ENCODE measurements at places on chromosomes 2 and 18.

- DNase-seq = no peak
These were observed 72.1 kb upstream of the ZFP36L2 start for GRCh38 chr2:43298500-43298899.

DNA sequence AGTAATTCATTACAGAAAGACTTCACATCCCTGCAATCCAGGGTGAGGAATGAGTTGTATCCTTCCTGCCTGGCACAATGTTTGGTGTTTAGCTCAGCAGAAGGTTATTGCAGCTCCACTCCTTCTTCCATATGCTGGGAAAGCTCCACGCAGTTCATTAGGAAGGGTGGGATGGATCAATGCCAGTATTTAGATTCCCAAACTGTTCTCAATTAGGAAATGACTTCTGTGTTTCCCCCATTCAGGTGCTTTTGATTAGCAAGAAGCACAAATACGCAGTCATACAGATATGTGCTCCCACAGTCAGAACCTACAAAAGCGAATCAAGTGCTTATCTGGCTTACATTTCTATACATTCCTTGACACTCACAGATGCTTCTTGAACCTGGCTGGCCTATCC is 340.6 kb downstream of the NYAP2 start:
- DNase-seq = no peak

- no peak for DNase-seq
These were observed 572.0 kb upstream of the ZEB2 start for GRCh38 chr2:145091967-145092366.

DNA sequence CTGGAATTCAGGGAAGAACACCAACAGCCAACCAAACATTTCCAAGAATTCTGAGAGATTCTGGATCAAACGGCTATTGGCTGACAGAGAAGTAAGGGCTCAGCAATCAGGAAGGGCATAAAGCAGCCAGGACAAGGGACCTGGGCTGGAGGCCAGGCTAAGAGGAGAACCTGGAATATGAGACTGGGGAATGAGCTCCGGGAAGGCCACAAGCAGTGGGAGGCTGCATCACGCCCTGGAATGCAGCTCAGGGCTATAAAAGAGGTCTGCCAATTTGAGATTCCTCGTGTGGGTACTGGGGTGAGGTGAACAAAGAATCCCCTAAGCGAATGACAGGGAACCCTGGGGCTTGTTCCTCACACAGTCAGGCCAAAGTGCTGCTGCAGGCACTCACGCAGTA is 60.4 kb downstream of the ANO7 start:
- no peak for DNase-seq

DNA sequence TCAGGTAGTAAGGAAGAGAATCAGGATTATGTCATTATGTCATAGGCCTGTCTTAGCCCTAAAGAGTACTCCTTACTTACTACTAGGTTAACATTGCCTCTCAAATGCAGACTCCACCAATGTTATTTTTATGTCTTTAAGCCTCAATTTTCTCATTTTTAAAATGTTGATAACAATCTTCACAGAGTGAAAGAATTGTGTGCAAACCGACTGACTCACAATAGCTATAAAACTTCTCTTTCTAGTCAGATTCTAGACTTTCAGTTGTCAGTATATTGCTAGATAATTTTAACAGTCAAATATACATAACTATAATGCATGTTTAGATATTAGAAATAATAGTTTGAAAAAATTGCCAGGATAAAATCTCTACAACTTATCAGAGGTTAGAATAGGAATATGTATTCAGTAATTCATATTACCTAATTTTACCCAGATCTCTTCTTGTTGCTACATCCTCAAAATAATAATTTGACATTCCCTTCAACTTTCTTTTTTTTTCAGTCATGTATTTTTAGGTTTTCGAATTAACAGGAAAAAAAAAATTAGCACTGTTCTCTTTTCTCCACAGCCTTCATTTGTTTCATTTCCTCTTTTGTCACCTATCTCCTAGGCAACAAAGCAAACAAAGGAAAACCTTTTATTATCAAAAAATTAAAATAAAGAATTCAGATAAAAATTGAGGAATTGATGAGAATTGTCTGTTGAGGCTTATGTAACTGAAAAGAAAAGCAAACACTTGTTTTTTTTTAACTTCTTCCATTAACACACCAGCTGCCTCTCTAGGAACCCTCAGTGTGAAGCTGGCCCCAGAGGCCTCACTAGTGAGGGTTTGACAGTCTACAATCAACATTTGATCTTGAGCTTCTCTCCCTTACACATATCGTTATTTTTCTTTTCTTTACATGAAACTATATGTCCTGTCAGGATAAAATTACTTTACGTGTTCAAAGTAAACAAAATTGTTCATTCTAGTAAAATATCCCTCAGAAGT is 279.0 kb downstream of the CALCRL start:
- DNase-seq = no peak

DNA sequence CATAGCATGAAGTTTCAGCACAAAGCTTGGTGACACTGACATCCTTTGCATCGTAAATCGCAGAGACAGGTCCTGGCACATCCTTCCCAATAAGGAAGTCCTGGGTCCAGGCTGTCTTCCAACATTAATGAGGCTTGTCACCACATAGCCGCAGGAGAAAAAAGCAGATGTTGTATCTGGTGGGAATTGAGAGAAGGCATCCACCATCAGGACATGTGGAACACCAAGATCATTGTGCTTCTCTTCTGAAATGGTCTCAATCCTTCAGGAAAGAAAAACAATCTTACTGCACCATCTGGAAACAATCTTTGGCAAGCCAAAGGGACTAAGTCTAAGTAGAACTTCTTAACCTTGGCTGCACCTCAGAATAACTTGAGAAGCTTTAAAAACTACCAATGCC is 119.0 kb upstream of the ARHGAP28 start:
- DNase-seq = no peak

- no peak for DNase-seq
These were observed 284.6 kb downstream of the SP3 start for GRCh38 chr2:173680574-173680973.

GRCh38 chr18:23575309-23575651 is 11.0 kb downstream of the NPC1 start:
- no peak for DNase-seq

- no peak for DNase-seq
These were observed 12.6 kb upstream of the KCMF1 start for GRCh38 chr2:84958135-84959059.

DNA sequence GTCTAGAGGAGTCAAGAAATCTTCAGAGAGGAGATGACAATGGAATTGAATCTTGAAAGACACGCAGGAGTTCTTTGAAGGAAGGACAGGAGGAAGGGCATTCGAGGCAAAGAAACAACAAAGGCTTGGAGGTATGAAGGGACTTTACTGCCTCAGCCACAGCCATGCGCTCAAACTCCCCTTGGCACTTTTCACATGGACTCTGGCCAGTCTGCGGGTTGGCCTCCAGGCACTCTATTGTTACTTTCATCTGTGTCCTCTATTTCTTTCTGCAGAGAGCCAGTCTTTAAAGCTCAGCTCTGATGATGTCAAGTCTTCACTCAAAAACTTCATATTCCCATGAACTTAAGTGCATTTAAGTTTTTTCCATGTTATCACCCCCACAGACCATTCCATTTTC is 95.4 kb downstream of the ZAP70 start:
- no peak for DNase-seq

- no peak for DNase-seq
These were observed 268.4 kb upstream of the MYT1L start for GRCh38 chr2:2599441-2599840.

DNA sequence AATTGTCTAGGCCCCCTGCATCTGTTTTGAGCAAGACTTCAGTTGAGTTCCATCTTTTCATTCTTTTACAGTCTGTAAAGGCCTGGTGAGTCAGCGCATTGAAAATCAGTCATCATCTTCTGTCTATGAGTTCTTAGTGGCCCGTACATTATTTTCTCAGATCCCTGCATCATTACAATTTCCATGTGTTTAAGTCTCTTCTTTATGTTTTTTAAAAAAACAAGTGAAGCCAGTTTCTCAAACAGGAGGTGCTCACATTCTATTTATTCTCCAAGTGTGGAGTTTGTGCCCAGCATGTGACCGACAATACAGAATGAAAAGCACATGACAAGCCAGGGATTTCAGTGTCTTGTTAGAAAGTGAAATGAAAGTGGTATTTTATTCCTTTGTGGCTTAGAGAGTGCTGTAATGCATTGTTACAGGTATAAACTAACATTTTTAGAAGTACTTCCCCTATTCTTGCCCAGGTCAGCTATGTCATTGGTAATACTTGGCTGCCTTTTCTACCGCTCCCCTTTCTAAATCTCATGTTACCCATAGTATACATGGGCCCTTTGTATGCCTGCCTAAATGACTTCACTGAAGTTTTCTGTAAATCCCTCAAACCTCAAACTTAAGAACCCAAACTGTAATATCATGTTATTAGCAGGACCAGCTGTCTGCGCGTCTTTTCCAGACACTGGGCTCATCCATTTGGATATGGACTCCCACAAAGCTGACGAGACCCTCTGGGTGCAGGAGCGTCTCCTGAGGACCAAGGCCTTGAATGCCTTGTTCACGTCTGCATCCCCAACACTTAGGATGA is 67.6 kb downstream of the FEZ2 start:
- no peak for DNase-seq

DNA sequence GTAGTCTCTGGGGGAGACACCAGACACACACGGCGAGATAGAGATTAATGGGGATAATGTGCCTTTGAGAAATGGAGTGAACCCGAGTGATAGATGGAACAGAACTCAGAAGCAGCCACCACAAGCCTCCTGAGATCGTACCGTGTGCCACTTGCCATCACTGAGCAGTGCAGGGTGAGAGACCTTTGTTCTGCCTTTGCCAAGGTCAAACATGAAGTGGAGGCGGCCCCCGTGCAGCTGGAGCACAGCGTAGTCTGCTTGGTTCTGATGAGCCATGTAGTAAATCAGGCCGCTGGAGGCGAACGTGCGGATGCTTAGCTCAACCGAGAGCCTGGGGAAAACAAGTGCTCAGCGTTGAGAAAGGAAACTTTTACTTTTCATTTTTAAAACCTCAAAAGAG is 167.0 kb downstream of the LAMA1 start:
- no peak for DNase-seq

DNA sequence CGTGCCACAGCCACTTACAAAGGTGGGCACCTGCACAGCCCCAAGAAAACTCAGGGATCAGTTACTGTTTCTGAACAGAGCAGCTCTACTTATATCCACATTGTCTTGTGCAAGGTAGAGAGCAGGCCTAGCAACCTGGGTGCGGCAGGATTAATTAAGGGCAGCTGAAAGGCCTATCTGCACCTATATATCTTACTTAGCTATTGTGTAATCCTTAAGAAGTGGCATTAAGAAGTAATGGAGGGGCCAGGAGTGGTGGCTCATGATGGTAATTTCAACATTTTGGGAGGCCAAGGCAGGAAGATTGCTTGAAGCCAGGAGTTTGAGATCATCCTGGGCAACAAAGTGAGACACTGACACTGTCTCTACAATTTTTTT is 12.8 kb upstream of the ARL5A start:
- DNase-seq = no peak

- DNase-seq = no peak
These were observed 46.3 kb downstream of the GPC1 start for GRCh38 chr2:240481720-240482119.

DNA sequence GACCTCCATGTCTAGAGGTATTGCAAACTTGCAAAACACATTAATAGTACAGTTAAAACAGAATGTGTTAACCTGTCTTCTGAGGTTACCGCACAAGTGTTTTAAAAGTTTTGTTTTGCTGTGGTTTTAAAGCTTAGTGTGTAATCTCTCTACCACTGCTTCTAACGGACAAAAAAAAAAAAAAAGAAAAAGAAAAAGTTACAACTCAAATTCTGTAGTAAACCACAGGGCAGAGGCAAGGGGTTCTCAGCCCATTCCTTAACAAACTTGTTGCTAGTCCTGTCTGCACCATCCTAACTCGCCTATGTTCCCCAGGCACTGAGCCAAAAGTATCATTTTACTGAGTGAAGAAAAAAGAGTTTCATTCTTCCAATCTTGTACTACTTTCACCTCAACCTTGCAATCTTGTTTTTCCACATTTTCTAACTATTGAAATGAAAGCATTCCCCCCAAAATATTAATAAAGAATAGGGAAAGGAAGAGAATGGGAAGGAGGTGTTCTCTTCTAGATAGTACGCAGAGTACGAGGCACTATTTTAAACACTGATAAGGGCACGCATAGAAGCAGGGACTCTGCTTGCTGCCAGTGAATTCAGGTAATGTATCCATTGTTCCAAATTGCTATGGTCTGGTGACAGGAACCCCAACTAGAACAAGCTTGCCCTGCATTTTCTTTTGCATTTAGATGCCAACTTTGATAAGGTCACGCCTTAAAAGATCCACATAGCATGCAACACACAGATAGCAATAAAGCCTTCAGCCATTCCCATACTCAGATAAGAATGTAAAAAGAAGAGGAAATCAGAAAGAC is 47.1 kb downstream of the IKZF2 start:
- peak; percentile 93 for DNase-seq

DNA sequence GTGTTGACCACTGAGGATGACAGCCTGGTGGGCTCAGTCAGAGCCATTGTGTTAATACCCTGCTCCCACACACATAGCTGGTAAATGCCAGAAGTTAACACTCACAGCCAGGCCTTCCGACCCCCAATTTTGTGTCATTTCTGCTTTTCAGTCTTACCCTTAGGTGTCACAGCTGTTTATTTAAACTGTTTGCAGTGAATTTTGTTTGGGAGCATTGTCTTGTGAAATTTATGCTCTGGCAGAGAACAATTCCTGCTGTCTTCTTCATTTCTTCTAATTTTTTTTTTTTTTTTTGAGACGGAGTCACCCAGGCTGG is 8.2 kb downstream of the LPIN1 start:
- no peak for DNase-seq

DNA sequence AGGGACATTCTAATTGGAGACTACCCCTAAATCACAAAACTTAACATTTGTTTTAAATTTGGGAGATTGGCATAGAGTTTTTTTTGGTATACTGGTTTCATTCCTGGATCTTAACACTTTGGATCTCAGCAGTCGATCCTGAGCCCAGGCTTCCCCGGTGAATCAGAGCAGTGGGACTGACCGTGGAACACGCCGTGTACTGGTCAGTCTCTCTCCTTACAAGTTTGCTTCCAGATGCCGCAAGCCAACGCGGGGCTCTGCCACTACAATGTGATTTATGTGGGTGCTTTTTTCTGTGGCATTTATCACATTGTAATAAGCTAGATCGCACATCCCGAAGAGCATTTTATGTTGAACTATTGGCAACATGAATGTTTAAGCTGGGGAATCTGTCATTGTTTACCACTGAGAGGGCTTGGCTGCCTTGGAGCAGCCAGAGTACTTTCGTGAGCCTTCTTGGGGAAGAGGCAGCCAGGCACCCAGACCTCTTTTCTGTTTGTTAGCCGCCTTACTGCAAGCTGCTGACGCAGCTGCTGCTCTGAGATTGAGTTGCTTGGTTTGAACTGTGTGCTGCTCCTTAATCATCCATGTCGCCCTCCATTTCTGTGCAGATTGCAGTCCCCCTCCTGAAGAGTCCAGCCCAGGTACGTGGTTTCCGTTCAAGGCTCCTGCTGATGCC is 49.3 kb downstream of the COA5 start:
- DNase-seq = no peak
